HFFc6 (cell line): ENCODE measurements at places on chromosomes 5 and 9. TPM values are rescaled to one million over a fixed set of nuclear protein-coding genes. Genes with fewer than 3 reads are reported as not detected.

DNA sequence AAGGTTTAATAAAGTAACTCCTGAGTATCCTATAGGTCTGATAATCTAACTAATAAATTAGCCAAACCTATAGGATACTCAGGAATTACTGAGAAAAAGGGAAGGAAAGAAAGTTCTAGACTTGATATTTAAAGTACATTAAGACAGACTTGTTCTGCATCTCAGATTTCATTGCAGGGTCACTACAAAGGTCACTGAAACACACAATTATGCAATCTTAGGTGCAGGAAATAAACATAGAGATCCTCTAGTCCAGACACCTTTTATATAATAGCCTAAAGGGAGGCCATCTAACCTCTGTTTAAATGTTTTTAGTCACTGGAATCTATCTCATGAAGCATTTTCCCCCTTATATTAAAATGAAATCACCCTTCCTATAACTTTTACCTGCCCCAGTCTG lies 1215.7 kb downstream of the MAT2B start:
- no peaks in the 10 kb centered on the region for H3K4me1 ChIP-seq
- no peak for DNase-seq
- H3K27me3 ChIP-seq: no peaks in the 10 kb centered on the region
- H3K4me3 ChIP-seq: no peak overlapping the region
- H3K27ac ChIP-seq: no peak overlapping the region

The SPINK7 gene
- total RNA-seq: not detected in 3 replicates

- no peak overlapping the region for H3K4me3 ChIP-seq
- H3K27ac ChIP-seq: no peak overlapping the region
- DNase-seq: no peak
- no peaks in the 10 kb centered on the region for H3K4me1 ChIP-seq
- H3K36me3 ChIP-seq: no peaks in the 10 kb centered on the region
These were observed 243.8 kb downstream of the COX7C start for GRCh38 chr5:86861512-86861911.

The BAAT gene
- not detected in 3 replicates for total RNA-seq

- H3K4me1 ChIP-seq: peaks cover 6% of the 10 kb centered on the region; the same call in 1 of the 2 replicates
- H3K36me3 ChIP-seq: peaks cover 9% of the 10 kb centered on the region
- peak overlapping the region; percentile 13; the same call in 1 of the 2 replicates for H3K27ac ChIP-seq
- no peak for DNase-seq
These were observed 18.3 kb upstream of the CAMSAP1 start for GRCh38 chr9:135925496-135926133.

DNA sequence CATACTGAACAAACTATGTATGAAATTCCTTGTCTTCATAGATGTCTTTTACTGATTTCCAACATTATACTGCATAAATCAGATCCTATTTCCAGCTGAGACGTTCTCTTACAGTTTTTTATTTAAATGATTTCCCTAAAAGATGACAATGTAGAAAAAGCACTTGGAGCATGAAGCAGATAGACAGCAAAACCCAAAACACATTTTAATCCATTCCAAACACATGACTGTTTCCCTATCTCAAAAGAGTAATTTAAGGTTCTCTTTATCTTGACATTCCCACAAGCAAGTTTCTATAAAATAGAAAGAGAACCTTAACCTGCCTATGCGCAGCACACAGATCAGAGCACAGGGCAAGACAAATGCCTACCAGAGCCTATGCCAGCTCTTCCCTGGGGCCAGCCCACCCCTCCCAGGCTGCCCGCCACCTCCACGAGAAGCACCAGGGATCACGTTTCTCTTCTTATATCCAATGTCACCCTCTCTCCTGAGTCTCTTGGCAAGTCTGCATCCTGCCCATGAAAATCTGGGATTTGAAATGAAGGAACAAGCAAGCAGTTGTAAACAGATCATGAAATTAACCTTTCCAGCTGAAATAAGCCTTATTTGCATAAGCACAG lies 52.4 kb downstream of the RETREG1 start:
- DNase-seq: no peak
- peaks cover 13% of the 10 kb centered on the region for H3K27me3 ChIP-seq
- H3K4me1 ChIP-seq: peaks cover 7% of the 10 kb centered on the region

- H3K27ac ChIP-seq: no peak overlapping the region
- no peaks in the 10 kb centered on the region for H3K36me3 ChIP-seq
- DNase-seq: no peak
- H3K4me1 ChIP-seq: no peaks in the 10 kb centered on the region
- no peak overlapping the region for H3K4me3 ChIP-seq
These were observed 56.8 kb upstream of the TBCA start for GRCh38 chr5:77832938-77833337.

- DNase-seq: no peak
- H3K27ac ChIP-seq: no peak overlapping the region
- no peaks in the 10 kb centered on the region for H3K27me3 ChIP-seq
- H3K4me1 ChIP-seq: no peaks in the 10 kb centered on the region
These were observed 40.7 kb upstream of the CACNA1B start for GRCh38 chr9:137836831-137837241.

- DNase-seq: no peak
- no peak overlapping the region for H3K4me3 ChIP-seq
- no peak overlapping the region for H3K27ac ChIP-seq
- peaks cover 30% of the 10 kb centered on the region for H3K4me1 ChIP-seq
- H3K36me3 ChIP-seq: no peaks in the 10 kb centered on the region
- H3K27me3 ChIP-seq: peaks cover 2% of the 10 kb centered on the region
These were observed 120.0 kb upstream of the CDKN2B start for GRCh38 chr9:22129133-22129532.

DNA sequence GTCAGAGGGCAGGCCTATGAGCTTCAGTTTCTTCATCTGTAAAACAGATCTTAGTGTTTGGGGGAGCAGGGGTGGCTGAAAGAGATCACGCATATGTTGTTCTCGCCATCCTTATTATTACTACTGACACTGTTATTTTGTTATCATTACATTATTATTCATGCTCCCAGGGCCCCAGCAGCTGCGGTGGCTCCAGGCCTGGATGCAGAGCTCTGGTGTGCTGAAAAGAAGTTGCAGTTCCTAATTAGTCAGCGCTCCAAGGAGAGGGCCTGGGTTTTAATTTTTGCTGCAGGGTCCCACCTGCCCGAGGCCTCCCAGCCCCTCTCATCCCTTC lies 19.5 kb downstream of the CXXC5 start:
- H3K4me1 ChIP-seq: peaks cover 50% of the 10 kb centered on the region
- peak; percentile 66 for DNase-seq
- H3K36me3 ChIP-seq: peaks cover 5% of the 10 kb centered on the region; the same call in 1 of the 2 replicates

GRCh38 chr9:34070606-34071324 lies 22.1 kb upstream of the UBAP2 start:
- DNase-seq: no peak
- H3K4me3 ChIP-seq: no peak overlapping the region
- H3K27me3 ChIP-seq: peaks cover 6% of the 10 kb centered on the region; the same call in 1 of the 2 replicates
- H3K36me3 ChIP-seq: no peaks in the 10 kb centered on the region
- H3K27ac ChIP-seq: no peak overlapping the region
